ENCODE measurements at places on chromosomes 7 and 10.

DNA sequence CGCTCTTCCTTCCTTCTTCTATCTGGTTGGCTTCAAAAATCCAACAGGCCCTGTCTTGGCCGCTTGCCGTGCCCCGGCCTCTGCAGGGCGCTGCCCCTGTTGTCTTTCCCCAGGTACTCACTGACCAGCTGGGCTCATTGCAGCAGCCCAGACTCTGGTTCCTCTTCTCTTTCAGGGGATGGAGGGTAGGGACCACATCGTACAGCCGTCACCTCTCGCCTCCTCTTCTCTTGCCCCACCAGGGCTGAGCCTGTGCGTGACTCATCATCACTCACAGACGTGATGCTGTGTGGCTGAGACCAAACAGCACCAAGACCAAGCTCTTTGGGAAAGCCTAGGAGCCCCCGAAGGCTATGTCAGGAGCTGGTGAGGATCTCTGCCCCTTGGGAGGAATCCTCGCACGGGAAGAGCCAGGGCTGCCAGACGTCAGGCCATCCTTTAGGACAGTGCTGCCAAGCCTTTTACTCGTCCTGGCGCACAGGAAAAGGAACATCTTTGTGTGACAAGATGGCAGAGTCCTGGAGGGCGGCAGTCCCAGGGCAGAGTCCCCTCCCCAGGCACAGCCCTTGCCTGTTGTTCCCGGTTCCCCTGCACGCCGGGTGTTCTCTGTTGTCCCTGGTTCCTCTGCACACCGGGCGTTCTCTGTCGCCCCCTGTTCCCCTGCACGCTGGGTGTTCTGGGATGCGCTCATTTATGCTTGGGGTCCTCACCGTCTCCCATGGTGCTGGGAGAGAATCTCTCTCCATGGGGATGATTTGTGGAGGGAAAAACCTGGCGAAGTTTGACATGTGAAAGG, 188.5 kb upstream of the SHH start:
- DNase-seq = peak; percentile 2

- DNase-seq = peak; percentile 45
Observed at GRCh38 chr10:112115781-112116385, 67.7 kb downstream of the GPAM start.

DNA sequence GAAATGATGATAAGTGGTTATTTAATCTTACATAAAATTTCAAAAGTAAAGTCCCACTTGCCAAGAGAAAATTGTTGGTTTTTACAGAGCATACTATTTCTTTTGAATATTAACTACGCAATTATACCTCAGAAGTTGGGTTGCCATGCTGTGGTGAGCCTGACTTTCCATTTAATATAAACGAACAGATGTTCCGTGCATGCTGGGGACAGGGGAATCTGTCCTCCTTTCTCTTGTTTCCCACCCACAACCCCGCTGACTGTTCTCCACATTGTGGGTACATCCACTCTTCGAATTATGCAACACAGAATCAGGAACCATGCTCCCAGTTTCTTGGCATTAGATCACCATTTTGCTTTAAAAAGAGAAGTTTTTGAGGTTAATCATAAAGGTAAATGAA, 29.2 kb upstream of the RTKN2 start:
- peak; percentile 18 for DNase-seq

GRCh38 chr7:146223851-146224250, 107.2 kb downstream of the CNTNAP2 start:
- DNase-seq = no peak

- no peak for DNase-seq
Observed at GRCh38 chr10:72235544-72236279, 19.6 kb upstream of the ASCC1 start.

DNA sequence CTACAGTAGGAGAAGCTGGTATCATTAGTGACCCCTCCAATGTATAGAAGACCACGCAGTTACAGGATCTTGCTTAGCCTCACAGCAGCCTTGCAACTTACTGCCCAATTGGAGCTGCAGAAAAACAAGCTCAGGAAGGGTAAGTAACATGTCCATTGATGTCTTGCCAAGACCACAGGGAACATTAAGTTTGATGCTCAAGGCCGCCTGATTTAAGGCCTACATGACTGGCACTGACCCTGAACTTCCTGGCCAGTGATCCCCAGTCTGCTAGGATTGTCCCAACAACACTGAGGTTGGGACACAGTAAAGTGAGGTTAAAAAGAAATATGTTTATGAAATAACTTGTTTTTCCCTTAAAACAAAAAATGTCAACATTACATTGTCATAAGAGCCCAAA, 6.8 kb upstream of the GDF2 start:
- DNase-seq = no peak

DNA sequence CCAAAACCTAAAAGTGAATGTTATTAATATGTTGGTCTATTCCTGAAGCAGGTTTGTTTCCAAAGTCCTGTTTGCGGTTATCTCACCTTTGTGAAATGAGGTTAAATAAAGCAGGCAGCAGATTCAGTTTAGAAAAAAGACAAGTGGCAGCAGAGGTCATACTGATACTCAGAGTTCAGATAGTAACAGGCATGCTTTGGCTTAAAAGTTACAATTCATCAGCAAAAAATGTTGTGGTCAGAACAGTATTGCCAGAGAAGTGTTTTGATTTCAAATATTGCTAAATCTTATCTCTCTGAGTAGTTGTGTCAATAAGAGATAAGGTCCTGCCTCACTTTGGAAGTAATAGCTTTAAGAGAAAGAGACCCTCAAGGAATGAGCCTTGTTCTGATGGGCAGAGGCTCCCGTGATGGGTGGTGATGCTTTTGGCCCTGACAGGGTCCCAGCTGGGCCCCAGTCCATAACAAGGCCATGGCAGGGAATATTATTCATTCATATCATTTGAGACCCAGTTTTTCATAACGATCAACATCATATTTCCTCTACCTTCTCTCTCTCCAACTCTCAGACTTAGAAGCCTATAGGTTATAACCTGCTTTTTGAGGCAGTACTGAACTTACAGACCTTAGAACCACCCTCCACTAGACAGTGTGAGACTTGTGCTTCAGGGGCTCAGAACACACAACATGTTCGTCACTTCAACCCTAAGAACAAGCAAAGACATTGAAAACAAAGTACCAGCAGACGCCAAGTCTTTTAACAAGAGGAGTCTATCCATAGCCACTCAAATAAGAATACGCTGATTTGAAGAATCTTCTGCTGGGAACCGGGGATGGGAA, 58.5 kb upstream of the AHR start:
- DNase-seq = no peak

GRCh38 chr10:128723631-128724205, 597.5 kb upstream of the MKI67 start:
- no peak for DNase-seq

- DNase-seq = no peak
Observed at GRCh38 chr10:24259365-24260130, 50.6 kb downstream of the KIAA1217 start.

GRCh38 chr7:39535720-39536119, 30.5 kb upstream of the YAE1 start:
- no peak for DNase-seq

- no peak for DNase-seq
Observed at GRCh38 chr7:92306153-92306552, 60.4 kb downstream of the ANKIB1 start.

GRCh38 chr7:30916255-30916654, 4.6 kb downstream of the AQP1 start:
- no peak for DNase-seq

DNA sequence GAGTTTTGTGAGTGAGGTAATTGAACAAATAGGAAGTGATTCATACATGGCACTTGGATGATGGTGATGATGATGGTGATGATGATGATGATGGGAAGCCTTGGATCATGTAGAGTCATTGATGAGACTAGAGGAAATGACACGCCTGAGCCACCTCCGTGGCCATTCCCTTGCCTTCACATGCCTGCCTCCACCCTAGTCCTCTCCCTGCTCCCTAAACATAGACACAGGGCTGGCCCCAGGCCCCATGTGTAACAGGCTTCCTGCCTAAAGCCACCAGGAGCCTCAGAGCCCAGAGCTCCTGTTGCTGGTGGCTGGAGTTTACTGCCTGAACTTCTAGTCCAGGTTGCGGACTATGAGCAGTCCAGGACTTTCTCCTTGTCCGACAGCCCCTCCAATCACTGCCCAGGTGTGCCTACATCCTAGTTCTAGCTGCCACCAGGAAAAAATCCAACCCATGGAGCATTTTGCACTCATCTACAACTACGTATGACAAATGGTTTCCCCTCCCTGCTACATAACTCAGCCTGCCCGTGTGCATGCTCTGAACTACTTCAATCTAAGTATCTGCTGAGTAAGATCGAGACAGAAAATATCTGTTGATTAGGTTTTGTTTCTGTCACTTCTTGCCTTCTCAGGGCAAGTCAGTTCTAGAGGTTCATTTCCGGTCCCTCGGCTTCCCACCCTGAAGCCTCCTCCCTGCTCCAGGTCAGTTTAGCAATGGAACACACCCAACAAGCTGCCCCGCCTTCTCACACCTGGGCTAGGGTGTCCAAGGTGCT, 35.5 kb upstream of the KDM7A start:
- DNase-seq = peak; percentile 63

- DNase-seq = no peak
Observed at GRCh38 chr7:83514977-83515376, 134.0 kb downstream of the SEMA3E start.

- DNase-seq = no peak
Observed at GRCh38 chr7:117873310-117874190, at the start of gene CTTNBP2. Gene CTTNBP2, minus strand, starts transcription at chr7:117873441. Its CDS starts 26 bp downstream, at chr7:117873415.

DNA sequence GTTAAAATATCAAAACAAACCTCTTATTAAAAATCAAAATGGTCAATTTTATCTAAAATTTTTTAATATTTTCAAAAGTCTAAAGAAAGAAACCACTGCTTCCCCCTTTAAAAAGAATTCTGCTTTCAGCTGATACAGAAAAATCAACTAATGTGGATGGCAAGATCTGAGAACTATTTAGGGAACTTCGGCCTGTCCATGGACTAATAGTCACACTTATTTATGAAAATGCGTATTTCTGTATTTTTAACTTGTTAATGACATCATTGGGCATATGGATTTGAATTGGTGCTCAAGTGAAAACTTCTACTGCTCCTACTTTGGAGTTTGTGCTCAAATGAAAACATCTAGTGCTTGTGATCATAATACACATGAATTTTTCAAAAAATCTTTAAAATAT, 31.9 kb downstream of the RNLS start:
- peak; percentile 51 for DNase-seq

GRCh38 chr10:75429159-75429827, 2.1 kb upstream of the LRMDA start:
- no peak for DNase-seq

- no peak for DNase-seq
Observed at GRCh38 chr10:22573820-22574569, 140.4 kb downstream of the PIP4K2A start.

DNA sequence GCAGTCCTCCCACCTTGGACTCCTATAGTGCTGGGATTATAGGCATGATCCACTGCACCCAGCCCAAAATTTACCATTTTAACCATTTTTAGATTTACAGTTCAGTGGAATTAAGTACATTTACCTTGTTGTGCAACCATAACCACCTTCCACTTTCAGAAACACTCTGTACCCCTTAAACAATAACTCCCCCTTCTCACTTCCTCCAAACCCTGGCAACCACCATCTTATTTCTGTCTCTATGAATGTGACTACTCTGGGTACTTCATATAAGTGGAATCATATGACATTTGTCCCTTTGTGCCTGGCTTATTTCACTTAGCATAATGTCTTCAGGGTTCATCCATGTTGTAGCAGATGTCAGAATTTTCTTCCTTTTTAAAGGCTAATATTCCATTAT, 33.6 kb downstream of the SUFU start:
- no peak for DNase-seq

DNA sequence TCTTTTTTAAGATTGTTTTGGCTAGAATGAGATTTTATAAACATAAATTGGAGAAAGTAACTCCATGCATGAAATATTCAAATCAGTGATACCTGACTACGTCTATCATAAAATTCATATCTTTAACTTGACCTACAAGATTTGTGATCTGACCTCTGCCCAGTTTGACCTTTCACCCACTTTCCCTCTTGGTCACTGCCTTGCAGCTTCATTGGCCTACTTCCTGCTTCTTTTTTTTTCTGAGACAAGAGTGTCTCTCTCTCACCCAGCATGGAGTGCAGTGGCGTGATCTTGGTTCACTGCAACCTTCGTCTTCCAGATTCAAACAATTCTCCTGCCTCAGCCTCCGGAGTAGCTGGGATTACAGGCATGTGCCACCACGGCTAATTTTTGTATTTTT, 28.5 kb downstream of the TPST1 start:
- DNase-seq = no peak

- DNase-seq = no peak
Observed at GRCh38 chr10:102960157-102960556, 42.1 kb downstream of the CNNM2 start.

- DNase-seq = no peak
Observed at GRCh38 chr10:28952523-28952922, 275.2 kb downstream of the BAMBI start.

DNA sequence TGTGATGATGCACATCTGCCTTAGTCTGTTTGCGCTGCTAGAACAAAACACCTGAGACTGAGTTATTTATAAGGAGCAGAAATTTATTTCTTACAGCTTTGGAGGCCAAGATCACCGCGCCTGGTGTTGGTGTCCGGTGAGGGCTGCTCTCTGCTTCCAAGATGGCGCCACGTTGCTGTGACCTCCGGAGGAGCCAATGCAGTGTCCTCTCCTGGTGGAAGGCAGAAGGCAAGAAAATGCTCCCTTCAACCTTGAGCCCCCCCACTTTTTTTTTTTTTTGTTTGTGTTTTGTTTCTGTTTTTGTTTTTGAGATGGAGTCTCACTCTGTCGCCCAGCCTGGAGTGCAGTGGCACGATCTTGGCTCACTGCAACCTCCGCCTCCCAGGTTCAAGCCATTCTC, 16.0 kb upstream of the ACTR3B start:
- DNase-seq = no peak

DNA sequence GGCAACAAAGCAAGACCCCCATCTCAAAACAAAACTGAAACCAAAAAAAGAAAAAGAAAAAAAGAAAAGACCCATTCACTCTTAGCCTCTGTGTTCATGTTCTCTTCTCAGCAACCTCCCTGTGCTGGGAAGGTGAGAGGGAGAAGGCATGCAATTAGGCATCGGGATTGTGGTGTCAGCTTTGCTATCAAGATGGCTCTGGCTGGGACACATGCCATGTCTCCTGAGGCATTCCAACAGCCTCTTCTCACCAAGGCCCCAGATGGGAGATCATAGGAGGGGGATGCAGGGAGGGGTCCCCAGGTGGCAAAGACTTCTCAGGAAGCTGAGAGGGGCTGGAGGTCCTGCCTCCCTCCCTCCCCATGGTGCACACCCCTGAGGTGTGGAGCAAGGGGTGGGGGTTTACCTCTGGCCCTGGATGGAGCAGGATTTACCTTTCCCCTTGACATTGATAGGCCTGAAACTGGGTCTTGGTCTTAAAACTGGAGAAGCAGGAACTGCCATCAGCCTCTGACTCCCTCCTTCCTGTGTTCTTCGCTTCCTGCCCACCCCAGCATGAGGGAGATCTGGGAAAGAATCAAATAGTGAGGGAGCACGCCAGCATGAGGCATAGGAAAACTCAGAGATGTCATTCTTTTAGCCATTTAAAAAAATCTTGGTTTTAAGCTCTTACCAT, 96.2 kb upstream of the DUSP5 start:
- no peak for DNase-seq

GRCh38 chr7:151206914-151207313, 3.4 kb downstream of the H2BK1 start:
- DNase-seq = no peak

- DNase-seq = no peak
Observed at GRCh38 chr7:29597266-29597665, 33.6 kb downstream of the PRR15 start.
